H1 (cell line): ENCODE measurements at places on chromosomes 7 and 10. TPM values are rescaled to one million over a fixed set of nuclear protein-coding genes. Genes with fewer than 3 reads are reported as not detected.

UNCX gene
- total RNA-seq: not detected in 2 replicates

GRCh38 chr10:113266147-113266546 lies 286.7 kb upstream of the HABP2 start:
- H3K27ac ChIP-seq: no peak overlapping the region
- DNase-seq: no peak

IL6 gene
- 0.41 and 0.73 TPM in 2 replicates for total RNA-seq

OR6V1 gene
- not detected in 2 replicates for total RNA-seq

- 0 out of 2 replicates have a peak, but pooled peaks cover 4% of the 10 kb centered on the region for H3K4me1 ChIP-seq
- H3K36me3 ChIP-seq: no peaks in the 10 kb centered on the region
- H3K4me3 ChIP-seq: no peak overlapping the region
- no peak overlapping the region for H3K27ac ChIP-seq
- H3K27me3 ChIP-seq: no peaks in the 10 kb centered on the region
Observed at GRCh38 chr10:80186364-80187012, 18.8 kb downstream of the ANXA11 start.

DNA sequence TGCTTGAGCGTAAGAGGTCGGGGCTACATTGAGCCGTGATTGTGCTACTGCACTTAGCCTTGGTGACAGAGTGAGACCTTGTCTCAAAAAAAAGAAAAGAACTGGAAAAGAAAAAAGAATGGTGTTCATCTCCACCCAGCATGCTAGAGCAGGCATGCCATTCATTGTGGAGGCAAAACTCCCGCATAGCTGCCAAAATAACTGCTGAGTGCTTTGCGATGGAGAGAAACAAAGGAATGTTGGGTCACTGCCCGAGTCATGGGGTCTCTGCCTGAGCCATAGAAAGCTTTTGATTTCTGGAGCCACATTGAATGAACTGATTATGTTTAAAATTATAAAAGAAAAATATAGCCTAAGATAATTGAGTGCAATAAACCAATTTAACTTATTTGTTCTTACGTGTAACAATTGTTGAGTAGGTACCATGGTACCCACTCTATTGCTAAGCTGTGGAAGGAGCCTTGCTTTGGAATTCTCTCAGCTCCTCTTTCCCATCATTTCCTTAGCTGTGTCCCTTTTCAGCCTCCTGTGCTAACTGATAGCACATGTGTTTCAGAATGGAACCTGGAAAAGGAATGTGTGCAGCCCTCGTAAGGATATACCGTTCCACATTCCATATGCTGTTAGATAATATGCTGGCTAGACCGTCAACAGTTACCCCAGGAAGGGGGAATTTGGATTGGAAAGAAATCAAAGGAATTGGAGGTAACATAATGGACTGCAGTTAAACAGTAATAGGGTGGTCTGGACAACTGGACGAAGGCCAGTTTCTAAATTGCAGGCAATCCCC lies 99.0 kb downstream of the KIAA1217 start:
- no peak overlapping the region for H3K27ac ChIP-seq
- no peaks in the 10 kb centered on the region for H3K36me3 ChIP-seq
- no peaks in the 10 kb centered on the region for H3K27me3 ChIP-seq
- no peak overlapping the region for H3K4me3 ChIP-seq
- DNase-seq: no peak

DNA sequence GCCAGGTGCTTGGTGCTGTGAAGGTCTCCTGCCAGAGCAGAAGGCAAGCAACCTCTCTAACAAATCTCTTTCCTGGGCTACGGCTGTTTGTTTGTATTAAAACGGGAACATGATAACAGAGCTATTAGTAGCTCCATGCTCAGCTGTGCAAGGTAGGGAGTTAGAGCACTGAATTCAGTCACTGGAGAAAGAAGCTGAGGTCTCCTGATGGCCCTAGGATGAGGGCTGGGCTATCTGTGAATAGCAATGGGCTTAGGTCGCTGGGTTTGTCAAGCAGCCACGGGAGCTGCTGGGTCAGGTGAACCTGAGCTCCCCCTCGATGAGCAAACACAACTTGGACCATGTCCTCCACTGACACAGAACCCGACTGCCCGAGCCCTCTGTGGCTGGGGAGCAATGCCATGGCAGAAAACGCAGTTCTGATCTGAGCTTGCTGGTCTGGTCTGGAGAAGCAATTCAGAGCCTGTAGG lies 24.4 kb downstream of the TACC2 start:
- no peak overlapping the region for H3K4me3 ChIP-seq
- no peak for DNase-seq
- no peaks in the 10 kb centered on the region for H3K4me1 ChIP-seq
- no peaks in the 10 kb centered on the region for H3K36me3 ChIP-seq
- no peak overlapping the region for H3K27ac ChIP-seq
- no peaks in the 10 kb centered on the region for H3K27me3 ChIP-seq

IGFBP3 gene
- total RNA-seq: 5.5 and 7.1 TPM in 2 replicates

GRCh38 chr7:46032942-46033341 lies 111.9 kb upstream of the IGFBP3 start:
- H3K36me3 ChIP-seq: no peaks in the 10 kb centered on the region
- H3K4me1 ChIP-seq: no peaks in the 10 kb centered on the region
- no peak overlapping the region for H3K4me3 ChIP-seq

DNA sequence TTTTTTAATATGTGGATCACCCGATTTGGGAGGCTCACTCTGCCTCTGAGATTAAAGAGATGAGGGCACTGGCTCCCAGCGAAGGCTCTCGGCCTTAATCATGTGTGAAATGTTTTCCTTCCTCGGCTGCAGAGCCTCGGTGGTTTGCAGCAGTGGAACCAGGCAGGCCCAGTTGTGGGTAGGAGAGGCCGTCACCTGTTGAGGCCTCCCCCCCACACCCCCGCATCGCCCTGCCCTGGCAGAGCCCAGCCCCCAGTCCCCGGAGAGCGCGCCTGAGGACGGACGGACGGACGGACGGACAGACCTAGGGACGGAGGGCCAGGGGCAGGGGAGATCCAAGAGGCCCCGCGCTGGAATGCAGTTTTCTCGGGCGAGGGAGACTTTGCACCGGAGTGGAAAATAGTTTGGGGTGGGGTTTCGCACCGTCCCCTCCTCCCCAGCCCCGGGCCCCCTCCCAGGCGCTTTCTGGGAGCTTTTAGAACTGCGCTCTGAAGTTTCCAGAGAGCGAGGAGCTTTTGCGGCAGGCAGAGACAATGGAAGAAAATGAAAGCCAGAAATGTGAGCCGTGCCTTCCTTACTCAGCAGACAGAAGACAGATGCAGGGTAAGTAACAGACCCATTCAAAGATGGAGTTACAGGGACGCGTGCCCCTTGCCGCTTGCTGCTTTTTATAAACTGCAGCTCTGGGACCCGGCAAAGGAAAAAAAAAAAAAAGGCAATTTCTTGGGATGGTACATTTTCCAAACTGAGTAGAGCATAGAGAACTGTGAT lies at the start of gene KIAA1217:
Gene KIAA1217 (plus strand): TSS at position 478 of the 771 bp plus-strand sequence. CDS start 56 bp downstream, at position 534.
- no peaks in the 10 kb centered on the region for H3K27me3 ChIP-seq
- H3K4me3 ChIP-seq: peak within 1 kb of the TSS; percentile 43
- H3K4me1 ChIP-seq: peaks cover 21% of the 10 kb centered on the region
- H3K27ac ChIP-seq: peak within 1 kb of the TSS; percentile 25; the same call in 1 of the 2 replicates

DNA sequence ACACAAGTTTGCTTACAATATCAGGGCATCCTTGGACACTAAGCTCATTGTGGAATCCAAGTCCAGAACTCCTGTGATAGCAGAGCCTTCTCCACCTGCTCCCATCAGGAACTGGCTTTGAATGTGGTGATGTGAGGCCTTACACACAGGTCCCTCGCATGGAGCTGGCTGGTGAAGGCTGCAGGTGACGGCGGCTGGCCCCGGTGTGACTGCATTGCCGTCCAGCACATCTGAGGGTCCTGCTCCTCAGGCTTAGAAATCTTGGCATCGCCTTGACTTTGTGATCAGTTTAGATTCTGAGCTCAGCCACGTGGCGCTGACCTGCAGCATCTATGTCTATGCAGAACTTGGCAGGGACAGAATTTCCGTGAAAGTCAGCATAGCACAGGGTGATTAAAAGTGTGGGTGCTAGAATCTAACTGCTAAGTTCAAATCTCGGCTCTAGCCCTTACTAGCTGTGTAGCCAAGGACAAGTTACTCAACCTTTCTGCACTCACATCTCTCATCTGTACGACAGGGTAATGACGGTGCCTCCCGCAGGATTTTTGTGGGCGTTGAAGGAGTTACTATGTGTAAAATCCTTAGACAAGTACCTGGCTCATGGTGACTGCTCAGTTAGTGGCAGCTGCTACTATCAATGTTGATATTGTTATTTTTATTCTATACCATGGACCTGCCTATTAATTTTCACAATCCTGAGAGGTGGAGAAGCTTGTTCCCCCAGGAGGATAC lies 26.6 kb downstream of the HKDC1 start:
- no peak for DNase-seq
- no peak overlapping the region for H3K27ac ChIP-seq
- no peaks in the 10 kb centered on the region for H3K4me1 ChIP-seq

NRCAM gene
- total RNA-seq: 3.8 and 4.3 TPM in 2 replicates

- H3K36me3 ChIP-seq: no peaks in the 10 kb centered on the region
- H3K4me3 ChIP-seq: no peak overlapping the region
- H3K4me1 ChIP-seq: peaks cover 1% of the 10 kb centered on the region; the same call in 1 of the 2 replicates
- DNase-seq: no peak
- H3K27ac ChIP-seq: no peak overlapping the region
Observed at GRCh38 chr10:98366062-98366530, 48.9 kb downstream of the PYROXD2 start.

DNA sequence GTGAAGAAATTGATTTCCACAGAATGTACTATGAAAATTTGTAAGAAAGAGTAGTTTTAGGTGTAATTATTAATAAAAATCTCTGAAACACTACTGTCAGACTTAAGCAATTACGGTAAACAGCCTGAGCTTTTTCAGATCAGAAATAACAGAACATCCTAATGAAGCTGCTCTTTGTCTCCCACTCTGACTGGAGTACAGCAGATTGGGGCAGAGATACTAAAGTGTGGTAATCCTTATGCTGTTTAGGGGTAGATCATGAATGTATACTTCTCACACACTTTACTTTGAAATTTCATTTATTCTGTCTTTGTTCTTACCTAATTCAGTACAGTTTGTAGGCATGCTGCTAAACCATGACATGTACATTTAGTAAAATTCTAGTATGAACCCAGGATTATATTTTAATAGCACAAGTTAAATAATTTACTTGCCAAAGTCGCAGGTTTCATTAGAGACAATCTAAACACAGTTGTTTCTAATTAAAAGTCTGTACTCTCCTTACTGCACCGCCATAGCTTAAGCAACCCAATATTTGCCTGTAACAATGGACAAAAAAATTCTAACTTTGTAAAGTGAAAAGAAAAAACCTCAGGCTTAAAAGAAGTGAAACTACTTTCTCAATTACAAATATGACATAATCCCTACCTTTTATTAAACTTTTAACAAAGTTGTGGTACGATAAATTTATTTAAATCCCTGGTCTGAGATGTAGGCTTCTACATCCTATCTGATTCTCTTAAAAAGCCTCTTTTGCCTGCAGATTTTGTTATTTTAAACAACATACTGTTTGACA lies 88.8 kb downstream of the KMT2E start:
- H3K4me1 ChIP-seq: no peaks in the 10 kb centered on the region
- DNase-seq: no peak
- H3K36me3 ChIP-seq: peaks cover 41% of the 10 kb centered on the region
- H3K27me3 ChIP-seq: no peaks in the 10 kb centered on the region
- no peak overlapping the region for H3K4me3 ChIP-seq
- no peak overlapping the region for H3K27ac ChIP-seq

LIPN gene
- total RNA-seq: not detected in 2 replicates

DNA sequence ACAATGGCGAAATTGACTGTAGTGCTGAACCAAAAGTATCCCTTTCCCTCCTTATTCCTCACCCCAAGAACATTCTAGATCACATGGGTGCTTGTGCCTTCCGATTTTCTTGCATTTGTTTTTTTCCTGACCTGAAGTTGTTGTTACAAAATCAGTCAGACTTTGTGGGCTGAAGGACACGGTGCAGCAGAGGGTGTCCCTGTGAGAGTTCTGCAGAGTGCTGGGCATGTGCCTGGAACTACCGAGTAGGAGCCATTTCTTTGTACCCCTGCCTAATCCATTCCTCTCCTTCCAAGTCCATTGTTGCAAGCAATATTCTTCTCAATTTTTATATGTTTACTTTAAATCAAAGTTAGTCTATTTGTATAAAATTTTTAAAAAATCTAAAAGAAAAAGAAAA lies 35.3 kb upstream of the GJD4 start:
- H3K27me3 ChIP-seq: no peaks in the 10 kb centered on the region
- no peak for DNase-seq
- no peak overlapping the region for H3K4me3 ChIP-seq
- no peak overlapping the region for H3K27ac ChIP-seq
- peaks cover 4% of the 10 kb centered on the region for H3K4me1 ChIP-seq

TAS2R5 gene
- total RNA-seq: 0.84 and 1.5 TPM in 2 replicates

PTN gene
- total RNA-seq: 27.8 and 28.6 TPM in 2 replicates

DNA sequence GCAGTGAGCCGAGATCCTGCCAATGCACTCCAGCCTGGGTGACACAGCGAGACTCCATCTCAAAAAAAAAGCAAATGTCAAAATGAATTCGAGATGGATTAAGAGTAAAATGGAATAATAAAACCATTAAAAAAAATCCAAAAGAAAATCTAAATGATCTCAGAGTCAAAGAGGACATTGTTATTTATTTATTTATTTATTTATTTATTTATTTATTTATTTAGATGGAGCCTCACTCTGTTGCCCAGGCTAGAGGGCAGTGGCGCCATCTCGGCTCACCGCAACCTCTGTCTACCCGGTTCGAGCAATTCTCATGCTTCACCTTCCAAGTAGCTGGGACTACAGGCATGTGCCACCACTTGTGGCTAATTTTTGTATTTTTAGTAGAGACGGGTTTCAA lies 349.2 kb downstream of the ANKRD30A start:
- no peak overlapping the region for H3K27ac ChIP-seq
- no peak for DNase-seq
- H3K4me3 ChIP-seq: no peak overlapping the region
- H3K27me3 ChIP-seq: no peaks in the 10 kb centered on the region
- no peaks in the 10 kb centered on the region for H3K4me1 ChIP-seq

DNA sequence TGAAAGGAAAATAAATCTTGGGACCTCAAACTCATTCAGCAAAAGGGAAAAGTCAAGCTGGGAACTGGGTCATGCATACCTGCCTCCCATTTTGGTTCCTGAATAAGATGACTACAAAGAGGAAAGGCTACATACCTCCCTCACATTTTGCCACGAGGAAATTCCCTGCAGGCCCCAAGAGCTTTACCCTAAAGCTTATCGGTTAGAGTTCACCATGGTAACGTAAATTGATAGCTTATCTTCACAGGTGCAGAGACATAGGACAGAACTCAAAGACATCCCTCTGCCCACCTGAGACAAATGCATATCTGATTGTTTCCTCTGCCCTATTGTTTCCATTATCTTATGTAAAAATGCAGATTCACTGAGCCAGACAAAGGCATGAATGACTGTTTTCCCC lies 31.5 kb upstream of the GRB10 start:
- no peaks in the 10 kb centered on the region for H3K27me3 ChIP-seq
- no peak for DNase-seq
- no peak overlapping the region for H3K27ac ChIP-seq
- peaks cover 3% of the 10 kb centered on the region for H3K4me1 ChIP-seq
- no peaks in the 10 kb centered on the region for H3K36me3 ChIP-seq
